Mesothelial cell of epicardium (in vitro differentiated cells): ENCODE measurements at places on chromosomes 6 and 20. TPM values are rescaled to one million over a fixed set of nuclear protein-coding genes. Genes with fewer than 3 reads are reported as not detected.

Gene TCP11
- 0.20 to 0.24 TPM (median 0.20 TPM) in 3 replicates for total RNA-seq

Gene GJA1
- total RNA-seq = 125 to 140 TPM (median 136 TPM) in 3 replicates

GRCh38 chr20:16296931-16297330 lies 276.3 kb downstream of the KIF16B start:
- H3K4me1 ChIP-seq = no peaks in the 10 kb centered on the region
- no peak overlapping the region for H3K27ac ChIP-seq
- no peak for DNase-seq
- H3K27me3 ChIP-seq = no peaks in the 10 kb centered on the region

GRCh38 chr6:163444077-163444476 lies 29.6 kb downstream of the QKI start:
- peaks cover 14% of the 10 kb centered on the region for H3K4me1 ChIP-seq
- no peak overlapping the region for H3K27ac ChIP-seq
- no peak for DNase-seq
- H3K4me3 ChIP-seq = no peak overlapping the region
- no peaks in the 10 kb centered on the region for H3K27me3 ChIP-seq

- DNase-seq = no peak
- peaks cover 9% of the 10 kb centered on the region for H3K27me3 ChIP-seq
- H3K27ac ChIP-seq = no peak overlapping the region
Measured at GRCh38 chr6:42740725-42741124, 5.2 kb downstream of the TBCC start.

DNA sequence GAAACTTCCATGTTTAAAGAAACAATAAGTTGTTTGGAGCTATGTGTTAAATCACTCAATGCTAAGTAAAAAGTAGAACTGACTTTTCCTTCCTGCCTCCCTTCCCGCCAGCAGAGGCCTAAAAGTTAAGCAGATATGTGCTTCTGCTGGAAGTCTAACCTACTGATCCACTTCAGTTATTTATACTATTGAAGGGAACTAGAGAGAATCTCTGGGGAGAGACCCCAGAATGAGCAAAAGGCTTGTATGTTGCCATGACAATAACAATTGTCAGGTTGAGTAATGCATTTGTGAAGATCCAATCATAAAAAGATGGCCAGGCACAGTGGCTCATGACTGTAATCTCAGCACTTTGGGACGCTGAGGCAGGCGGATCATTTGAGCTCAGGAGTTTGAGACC lies 24.7 kb downstream of the MGME1 start:
- peaks cover 7% of the 10 kb centered on the region for H3K4me1 ChIP-seq
- no peak overlapping the region for H3K27ac ChIP-seq
